ENCODE measurements at places on chromosomes 2 and 18. TPM values are rescaled to one million over a fixed set of nuclear protein-coding genes. Genes with fewer than 3 reads are reported as not detected.

The LBX2 gene
- 1.2 TPM for total RNA-seq

The SCYGR2 gene
- not detected for total RNA-seq

The KCTD1 gene
- total RNA-seq = 15.6 TPM

The OST4 gene
- 278 TPM for total RNA-seq

The AFF3 gene
- 10.6 TPM for total RNA-seq

The CPLX4 gene
- total RNA-seq = not detected

DNA sequence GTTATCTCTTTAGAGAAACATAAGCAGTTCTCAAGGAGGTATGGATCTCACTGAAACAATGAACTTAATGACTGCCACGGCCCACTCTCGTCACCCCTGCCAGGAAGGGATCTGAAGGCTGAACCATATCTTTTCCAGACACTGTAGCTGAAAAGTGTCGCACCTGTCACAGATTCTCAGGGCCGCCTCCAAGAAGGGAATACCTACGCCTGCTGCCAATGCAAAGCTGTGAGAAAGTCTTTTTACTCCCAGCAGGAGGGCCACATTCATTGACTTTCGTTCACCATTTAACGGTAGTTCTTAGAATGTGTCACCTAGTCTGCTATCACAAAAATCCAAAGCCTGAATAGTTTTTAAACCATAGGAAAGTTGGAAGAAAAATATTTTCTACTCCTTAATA is 66.7 kb upstream of the SH3BP4 start:
- DNase-seq = no peak

DNA sequence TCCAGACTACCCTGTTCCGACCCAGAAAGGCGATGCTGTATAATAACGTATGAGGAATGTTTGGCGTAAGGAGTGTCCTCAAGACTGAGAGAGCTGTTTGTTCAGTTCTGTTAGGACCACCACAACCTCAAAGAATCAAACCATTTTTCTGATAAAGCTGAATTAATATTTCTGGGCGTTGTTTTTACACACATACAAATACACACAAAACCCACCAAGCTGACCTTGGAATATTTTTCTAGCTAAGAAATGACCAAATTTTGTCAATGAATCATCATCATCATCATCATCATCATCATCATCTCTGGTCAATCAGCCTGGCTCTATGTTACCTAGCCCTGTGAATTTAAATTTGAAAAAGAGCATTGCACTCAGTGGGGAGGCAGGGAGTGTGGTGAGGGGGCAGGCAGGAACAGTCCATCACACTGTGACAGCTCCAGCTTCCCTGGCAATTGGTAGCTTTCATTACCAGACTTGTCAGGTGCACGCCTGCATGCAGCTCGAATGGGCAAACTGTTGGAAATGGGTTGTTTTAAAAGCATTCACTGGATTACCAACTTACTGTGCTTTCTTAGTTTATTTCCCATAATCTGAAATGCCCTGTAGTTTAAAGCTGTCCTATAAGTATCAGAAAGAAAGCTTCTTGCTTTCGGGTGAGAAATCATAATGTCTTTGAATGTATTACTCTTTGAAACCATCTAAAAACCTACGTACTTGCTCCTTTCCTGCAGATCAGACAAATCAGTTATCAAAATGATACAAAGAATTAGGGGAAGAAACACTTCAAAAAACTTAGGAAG is 6.9 kb upstream of the POU3F3 start:
- no peak for DNase-seq

- no peak for DNase-seq
Observed at GRCh38 chr18:46756025-46756558, 761 bp downstream of the ST8SIA5 start.
